Activated B cell treated with CpG ODN at 0.5 μM for 24 hours (primary cell): ENCODE measurements at places on chromosomes 11 and 22. TPM values are rescaled to one million over a fixed set of nuclear protein-coding genes. Genes with fewer than 3 reads are reported as not detected.

- H3K27ac ChIP-seq: no peak overlapping the region
- peak overlapping the region; percentile 39 for H3K4me3 ChIP-seq
Observed at GRCh38 chr11:82731691-82732277, 1.9 kb downstream of the FAM181B start.

DNA sequence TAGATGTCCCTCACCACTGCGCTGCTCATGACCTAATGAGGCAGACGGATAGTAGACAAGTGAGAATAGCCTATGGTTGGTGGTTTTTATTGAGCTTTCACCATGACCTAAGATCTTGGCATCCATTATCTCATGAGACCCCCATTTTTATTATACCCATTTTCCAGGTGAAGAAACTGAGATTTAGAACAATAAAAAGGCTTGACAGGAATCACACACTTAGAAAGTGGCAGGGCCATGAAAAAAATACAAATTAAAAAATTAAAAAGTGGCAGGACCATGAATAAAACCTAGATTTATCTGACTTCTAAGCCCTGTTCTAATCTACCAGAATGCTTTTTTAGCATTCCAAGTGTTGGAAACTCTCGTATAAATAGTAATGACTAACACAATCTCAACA is 1.1 kb downstream of the LRRC55 start:
- H3K27ac ChIP-seq: no peak overlapping the region
- no peak overlapping the region for H3K4me3 ChIP-seq
- H3K36me3 ChIP-seq: no peaks in the 10 kb centered on the region
- H3K27me3 ChIP-seq: peaks cover 21% of the 10 kb centered on the region

DNA sequence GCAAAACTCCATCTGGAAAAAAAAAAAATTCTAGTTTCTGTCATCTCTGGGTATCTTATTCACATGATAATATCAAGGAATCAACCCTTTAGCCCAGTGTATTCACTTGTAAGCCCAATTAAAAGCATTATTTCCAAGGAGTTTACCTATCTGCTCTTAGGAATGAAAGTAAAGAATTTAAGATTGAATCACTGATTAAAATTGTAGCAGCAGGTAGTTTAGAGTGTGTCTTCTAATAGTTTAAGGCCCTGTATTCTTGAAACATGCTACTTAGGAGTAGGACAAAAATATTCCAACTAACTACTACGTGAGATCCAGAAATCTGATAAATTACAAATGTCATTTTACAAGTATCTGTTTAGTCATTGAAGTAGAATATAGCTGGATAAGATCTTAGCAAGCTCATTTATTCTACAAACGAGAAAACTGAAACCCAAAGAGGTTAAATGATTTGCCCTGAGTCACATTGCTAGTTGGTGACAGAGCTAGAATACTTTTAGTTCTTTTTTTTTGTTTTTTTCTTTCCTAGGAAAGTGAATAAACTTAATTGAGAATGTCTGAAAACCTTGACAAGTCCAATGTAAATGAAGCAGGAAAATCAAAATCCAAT is 4.0 kb downstream of the TCP11L1 start:
- H3K4me1 ChIP-seq: peaks cover 13% of the 10 kb centered on the region
- peaks cover 42% of the 10 kb centered on the region for H3K36me3 ChIP-seq
- H3K27ac ChIP-seq: no peak overlapping the region
- DNase-seq: no peak

The MRPL16 gene
- 56.4 and 57.7 TPM in 2 replicates for total RNA-seq

DNA sequence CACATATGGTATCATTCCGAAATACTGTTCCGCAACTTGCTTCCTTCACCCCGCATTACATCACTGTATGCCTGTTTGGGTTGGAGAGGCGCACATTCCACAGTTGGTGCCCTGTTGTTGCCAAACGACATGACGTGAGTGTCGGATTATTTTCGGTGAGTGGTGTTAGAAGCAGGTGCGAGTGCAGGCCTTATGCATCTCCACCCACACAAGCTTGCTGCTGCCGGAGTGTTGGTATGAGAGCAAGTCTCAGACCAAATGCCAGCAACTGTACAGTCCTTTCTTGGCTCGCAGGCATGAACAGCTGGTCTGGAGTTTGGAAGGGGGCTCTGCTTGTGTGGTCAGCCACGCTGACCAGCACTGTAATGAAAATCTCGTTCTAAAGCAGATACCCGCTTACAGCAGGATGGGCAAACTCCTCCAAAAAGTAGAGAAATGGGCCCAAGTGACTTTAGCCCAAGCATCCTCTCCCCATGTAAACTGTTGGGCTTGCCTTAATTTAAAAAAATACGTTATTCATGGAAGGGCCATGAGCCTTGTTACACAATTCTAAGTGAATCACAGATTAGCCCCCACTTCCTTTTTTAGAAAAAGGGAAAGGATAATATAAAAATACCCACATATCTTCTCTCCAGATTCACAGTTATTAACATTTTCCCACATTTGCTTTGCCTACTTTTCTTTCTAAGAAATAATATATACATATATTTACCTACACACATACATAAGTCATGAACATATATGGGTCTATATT is 48.7 kb upstream of the OR9Q1 start:
- no peak overlapping the region for H3K27ac ChIP-seq
- H3K4me1 ChIP-seq: no peaks in the 10 kb centered on the region
- H3K27me3 ChIP-seq: peaks cover 13% of the 10 kb centered on the region
- no peak for DNase-seq
- H3K4me3 ChIP-seq: no peak overlapping the region

DNA sequence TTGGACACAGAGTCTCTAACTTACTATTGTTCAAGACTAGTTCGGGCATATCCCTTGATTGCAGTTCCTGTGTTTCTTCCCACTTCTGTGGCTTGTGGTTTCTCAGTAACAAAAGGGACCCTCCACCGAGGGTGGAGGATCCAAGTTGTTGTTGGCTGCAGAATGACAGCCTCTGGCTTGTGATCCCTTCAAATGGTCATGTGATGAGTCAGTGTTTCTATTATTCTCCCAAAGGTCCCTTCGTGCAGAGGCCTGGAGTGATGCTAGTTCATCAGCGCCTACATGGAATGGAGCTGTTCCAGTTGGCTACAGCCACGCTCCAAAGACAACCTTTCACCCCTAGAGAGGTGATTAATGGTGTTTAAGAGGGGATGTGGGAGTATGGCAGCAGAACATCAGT is 2.6 kb upstream of the VWCE start:
- H3K36me3 ChIP-seq: peaks cover 53% of the 10 kb centered on the region
- H3K27ac ChIP-seq: no peak overlapping the region
- no peak overlapping the region for H3K4me3 ChIP-seq
- no peak for DNase-seq
- H3K4me1 ChIP-seq: peaks cover 9% of the 10 kb centered on the region

The RBMXL2 gene
- total RNA-seq: not detected in 2 replicates

DNA sequence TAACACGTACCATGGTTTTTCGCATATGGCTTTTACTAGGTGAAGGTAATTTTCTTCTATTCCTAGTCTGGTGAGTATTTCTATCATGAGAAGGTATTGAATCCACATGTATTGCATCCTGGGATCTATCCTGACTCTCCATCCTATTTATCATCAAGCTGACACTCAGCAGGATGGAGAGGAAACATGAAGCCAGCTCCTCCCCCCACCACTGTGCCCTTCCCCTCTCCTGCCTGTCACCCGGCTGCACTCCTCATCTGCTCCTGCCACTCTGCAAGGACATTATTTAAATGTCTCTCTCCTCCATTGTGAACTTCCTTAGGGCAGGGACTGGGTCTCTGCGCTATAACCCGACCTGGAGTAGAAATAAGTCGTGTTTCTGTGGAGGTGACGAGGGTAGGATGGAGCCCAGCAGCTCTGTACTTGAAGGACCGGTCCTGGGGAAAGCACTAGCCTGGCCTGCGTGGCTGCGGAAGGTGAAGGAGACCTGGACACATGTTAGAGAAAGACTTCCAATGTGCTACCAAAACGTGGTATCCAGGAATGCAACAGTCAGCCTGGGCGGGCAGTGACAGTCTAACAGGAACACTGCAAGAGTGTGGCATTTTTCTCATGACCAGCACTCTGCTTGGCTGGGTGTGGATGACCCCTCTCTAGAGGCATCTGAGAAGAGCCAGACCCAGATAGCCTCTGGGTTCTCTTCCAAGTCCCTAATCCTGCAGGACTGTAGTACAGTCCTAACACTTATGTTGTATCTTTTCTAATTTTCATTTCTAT is 111.2 kb downstream of the MICAL3 start:
- H3K4me1 ChIP-seq: peaks cover 55% of the 10 kb centered on the region
- H3K27ac ChIP-seq: no peak overlapping the region
- H3K4me3 ChIP-seq: no peak overlapping the region
- H3K27me3 ChIP-seq: no peaks in the 10 kb centered on the region
- no peak for DNase-seq

GRCh38 chr11:58061813-58062212 is 31.1 kb downstream of the OR6Q1 start:
- no peaks in the 10 kb centered on the region for H3K36me3 ChIP-seq
- no peak overlapping the region for H3K4me3 ChIP-seq
- H3K27me3 ChIP-seq: peaks cover 15% of the 10 kb centered on the region
- no peak for DNase-seq

The KRTAP5-8 gene
- total RNA-seq: 0.20 and 0.42 TPM in 2 replicates

The CASP5 gene
- total RNA-seq: 0.32 TPM in 1 of 2 replicates, not detected in the other

GRCh38 chr22:46040471-46041465 is 63.8 kb upstream of the WNT7B start:
- no peaks in the 10 kb centered on the region for H3K27me3 ChIP-seq
- H3K36me3 ChIP-seq: no peaks in the 10 kb centered on the region
- H3K4me1 ChIP-seq: peaks cover 28% of the 10 kb centered on the region
- H3K4me3 ChIP-seq: no peak overlapping the region

The CADM1 gene
- 0.86 and 0.91 TPM in 2 replicates for total RNA-seq

DNA sequence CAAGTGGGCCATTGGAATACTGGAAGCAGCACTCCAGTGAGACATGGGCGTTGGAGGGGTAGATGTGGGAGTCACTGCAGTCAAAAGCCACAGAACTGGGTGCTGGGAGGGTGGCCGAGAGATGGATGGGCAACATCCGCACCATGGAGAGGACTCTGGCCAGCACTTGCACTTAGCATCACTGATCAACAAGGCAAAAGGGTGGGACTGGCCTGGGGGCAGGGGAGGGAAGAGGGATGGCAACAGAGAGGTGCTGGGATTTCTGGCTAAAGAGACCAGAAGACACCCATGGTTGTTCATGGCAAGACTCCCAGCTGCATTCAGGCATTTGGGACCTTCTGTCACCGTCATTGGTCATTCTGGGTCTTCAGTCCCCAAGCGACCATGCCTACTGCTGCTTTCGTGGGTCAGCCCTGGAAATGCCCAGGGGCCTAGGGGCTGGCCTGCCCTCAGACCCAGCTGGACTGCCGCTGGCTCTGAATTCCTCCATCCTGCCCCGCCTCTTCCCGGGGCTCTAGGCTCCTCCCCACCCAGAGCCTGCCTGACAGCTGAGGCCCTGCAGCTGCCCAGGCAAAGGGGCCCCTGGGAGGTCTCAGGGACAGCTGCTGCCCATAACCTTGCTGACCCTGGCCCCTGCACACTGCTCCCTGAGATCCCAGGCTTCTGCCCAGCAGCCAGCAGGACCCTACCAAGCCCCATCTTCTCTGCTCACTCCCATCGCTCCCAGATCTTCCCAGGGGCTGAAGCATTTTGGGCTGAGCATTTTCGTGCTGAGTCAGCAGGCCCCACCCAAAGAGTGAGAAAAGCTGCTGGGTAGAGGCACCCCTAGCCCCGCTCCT is 13.0 kb upstream of the CDC42EP2 start:
- H3K36me3 ChIP-seq: peaks cover 26% of the 10 kb centered on the region
- no peaks in the 10 kb centered on the region for H3K27me3 ChIP-seq
- H3K4me3 ChIP-seq: no peak overlapping the region

The FBLN1 gene
- not detected in 2 replicates for total RNA-seq

DNA sequence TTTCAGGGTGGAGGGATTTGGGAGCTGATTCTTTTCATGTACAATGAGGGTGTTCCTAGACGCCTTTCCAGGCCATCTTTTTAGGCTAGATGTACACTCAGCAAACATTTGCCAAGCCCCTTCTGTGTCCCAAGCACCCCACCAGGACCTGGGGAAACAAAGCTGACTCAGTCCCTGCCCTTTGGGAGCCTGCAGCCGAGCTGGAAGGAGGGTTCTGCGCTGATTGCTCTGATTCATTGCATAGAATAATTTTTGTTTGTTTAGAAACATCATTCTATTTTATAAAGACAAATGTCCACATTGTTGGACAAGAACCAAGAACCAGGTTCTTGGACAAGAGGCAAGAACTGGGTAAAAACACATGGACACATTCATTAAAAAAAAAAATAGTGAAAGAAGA is 16.7 kb downstream of the TP53AIP1 start:
- DNase-seq: no peak
- H3K4me1 ChIP-seq: peaks cover 17% of the 10 kb centered on the region
- H3K27me3 ChIP-seq: peaks cover 5% of the 10 kb centered on the region
- H3K27ac ChIP-seq: no peak overlapping the region

- no peak for DNase-seq
- H3K27me3 ChIP-seq: peaks cover 34% of the 10 kb centered on the region
- H3K36me3 ChIP-seq: no peaks in the 10 kb centered on the region
- H3K27ac ChIP-seq: no peak overlapping the region
- no peak overlapping the region for H3K4me3 ChIP-seq
Observed at GRCh38 chr11:76786441-76787014, 3.4 kb downstream of the TSKU start.

DNA sequence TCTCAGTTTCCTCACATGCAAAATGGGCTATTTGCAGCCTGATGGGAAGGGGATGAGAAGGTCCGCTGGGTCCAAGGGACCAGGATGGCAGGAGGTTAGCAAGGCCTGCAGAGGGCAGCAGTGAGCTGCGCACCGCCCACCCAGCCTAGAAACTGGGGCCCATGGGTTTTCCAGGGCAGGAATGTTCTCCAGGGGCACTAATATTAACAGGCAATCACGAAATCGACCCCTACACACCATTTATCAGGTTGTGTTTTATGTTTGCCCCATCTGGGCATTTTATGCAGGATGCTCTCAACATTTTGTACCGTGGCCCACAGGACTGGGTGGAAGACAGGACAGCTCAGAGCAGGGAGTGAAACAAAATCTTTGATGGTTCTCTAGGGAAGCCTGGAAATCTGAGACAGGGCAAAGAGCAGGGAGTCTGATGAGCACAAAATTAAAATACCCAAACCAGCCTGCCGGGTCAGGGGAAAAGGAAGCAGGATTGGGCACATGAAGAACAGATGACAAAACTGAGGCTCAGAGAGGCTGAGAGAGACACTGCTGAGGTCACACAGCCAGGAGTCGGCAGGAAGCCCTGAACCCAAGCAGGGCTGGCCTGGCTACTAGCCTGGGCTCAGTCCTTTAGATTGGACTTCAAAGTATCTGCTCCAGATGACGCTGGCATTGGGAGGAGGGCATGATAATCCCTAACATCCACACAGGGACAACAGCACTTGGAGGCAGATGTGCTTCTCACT is 1.6 kb upstream of the BCR start:
- peaks cover 3% of the 10 kb centered on the region for H3K27me3 ChIP-seq
- H3K4me3 ChIP-seq: peak overlapping the region; percentile 46
- no peaks in the 10 kb centered on the region for H3K36me3 ChIP-seq
- peaks cover 51% of the 10 kb centered on the region for H3K4me1 ChIP-seq
- H3K27ac ChIP-seq: peak overlapping the region; percentile 19

GRCh38 chr11:87397011-87397865 is 359.5 kb downstream of the TMEM135 start:
- no peaks in the 10 kb centered on the region for H3K27me3 ChIP-seq
- no peak overlapping the region for H3K27ac ChIP-seq
- no peaks in the 10 kb centered on the region for H3K4me1 ChIP-seq
- no peak for DNase-seq
- H3K36me3 ChIP-seq: no peaks in the 10 kb centered on the region
- H3K4me3 ChIP-seq: no peak overlapping the region
